IPS-NIHi11 (cell line): ENCODE measurements at places on chromosomes 5 and 9.

GRCh38 chr5:111135946-111136345, 43.8 kb downstream of the WDR36 start:
- no peak for DNase-seq

GRCh38 chr5:67221487-67222242, 25.1 kb upstream of the CD180 start:
- DNase-seq = no peak

DNA sequence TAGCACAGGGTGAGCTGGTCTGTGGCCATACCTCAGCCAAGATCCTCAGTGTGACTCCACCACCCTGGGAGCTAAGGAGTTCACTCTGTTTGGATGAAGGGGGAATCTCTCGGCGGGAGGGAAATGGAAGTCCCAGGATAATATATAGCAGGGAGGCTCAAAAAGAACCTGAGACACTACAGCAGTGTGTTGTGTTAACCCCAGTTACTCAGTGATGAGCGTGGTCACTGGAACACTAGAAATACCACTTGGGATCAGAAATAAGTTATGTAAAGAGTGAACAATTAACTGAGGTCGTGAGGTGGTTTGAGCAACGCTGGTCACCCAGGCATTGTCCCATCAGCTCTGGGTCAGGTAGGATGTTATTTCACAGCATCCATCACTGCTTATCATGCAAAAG, 59.3 kb upstream of the ADAMTS16 start:
- no peak for DNase-seq

GRCh38 chr9:112331674-112331952, 1.8 kb downstream of the PTBP3 start:
- DNase-seq = no peak

DNA sequence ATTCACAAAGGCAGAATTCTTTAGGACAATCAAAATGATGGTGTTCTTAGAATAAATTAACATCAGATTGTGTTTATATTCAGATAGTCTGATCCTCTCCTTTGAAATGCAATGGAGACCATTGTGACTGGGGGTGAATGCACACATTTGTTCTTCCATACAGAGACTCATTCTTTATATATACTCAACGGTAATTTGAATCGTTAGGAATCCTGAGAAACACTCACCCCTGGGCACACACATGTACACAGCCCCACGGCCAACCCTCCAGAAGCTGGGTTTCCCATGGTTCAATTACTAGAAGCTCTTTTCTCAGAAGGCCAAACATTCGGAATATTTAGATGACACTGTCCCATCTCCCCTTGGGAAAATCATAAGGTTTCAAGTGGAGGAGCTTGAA, 57.5 kb upstream of the EPB41L4B start:
- no peak for DNase-seq

- no peak for DNase-seq
Measured at GRCh38 chr9:126647585-126648411, 34.1 kb downstream of the LMX1B start.
